ENCODE measurements at places on chromosomes 1 and 21.

DNA sequence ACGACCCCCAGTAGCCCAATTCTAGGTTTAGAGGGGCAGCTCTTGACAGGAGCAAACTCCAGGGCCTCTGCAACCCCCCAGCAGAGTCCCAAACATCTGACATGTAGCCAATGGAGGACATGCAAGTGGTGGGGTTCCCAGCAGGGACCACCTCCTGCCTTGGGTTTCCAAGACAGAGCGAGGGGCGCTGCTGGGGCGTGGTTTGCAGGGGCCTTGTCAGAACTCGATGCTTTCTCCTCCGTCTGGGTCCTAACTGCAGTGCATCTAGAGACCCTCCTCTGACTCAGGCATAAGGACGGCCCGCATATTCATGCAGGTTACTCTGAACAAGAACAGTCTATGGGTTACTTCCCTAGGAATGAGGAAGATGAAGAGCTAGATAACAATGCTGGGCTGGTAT is 17.2 kb downstream of the EPHX1 start:
- DNase-seq, result no peak

DNA sequence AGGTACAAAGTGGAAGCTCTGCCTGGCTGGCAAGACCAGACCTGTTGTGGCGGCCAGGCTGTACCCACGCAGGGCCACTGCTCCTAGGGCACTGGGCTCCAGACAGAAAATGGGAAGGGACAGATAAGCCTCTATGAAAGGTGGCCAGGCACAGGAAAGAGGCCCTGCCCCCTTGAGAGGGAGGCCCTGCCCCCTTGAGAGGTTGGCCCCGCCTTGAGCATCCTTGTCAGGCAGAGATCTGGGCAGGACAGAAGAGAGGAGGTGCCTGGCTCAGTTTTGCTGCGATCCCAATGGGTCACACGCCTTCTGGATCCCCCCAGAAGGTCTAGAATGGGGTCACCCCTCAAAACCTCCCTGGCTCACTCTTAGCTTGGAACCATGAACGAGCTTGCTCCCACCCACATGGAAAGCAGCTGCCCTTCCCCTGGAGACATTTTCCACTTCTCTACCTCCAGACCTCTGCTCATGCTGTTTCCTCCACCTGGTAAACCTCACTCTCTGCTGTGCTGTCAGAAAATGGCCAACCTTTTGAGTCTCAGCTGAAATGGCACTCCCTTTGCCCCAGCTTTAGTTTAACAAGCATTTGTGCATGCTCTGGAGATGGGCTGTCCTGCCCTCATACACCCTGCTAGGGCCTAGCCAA is 17.5 kb upstream of the ECE1 start:
- no peak for DNase-seq

DNA sequence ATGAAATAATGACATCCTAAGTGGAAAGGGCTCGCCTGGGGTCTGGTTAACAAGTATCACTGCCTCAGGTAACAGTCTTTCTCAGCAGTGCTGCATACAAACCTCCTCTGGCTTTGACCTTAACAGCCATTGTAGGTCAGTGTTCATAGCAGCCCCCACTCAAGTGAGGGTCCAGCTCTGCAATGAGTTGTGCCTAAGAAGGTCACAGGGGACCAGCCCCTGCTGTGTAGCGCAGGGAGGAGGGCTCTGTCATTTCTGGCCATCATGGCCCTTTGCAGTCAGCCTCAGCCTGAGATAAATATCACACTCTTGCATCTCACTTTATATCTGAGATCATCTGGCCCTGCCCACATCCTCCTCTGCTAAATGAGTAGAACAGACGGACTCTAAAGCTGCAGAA is 18.1 kb upstream of the MYSM1 start:
- no peak for DNase-seq

DNA sequence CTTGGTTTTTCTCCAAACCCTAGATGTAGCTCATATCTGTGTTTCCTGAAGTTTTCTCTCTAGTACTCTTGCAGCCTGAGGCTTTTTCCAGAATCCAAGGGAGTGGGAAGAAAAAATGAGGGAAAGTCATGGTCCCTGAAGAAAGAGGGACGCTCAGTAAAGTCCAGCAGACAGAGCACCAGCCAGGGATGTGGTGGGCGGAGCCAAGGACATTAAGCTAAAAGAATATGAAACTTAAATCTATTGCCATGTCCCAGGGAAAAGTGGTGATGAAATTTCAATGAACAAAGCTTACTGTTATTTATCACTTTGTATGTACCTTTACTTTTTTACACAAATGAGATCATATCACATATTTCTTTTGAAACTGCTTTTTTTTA is 430.2 kb downstream of the USP25 start:
- no peak for DNase-seq

- no peak for DNase-seq
Measured at GRCh38 chr1:232291681-232292080, 338.3 kb downstream of the SIPA1L2 start.

DNA sequence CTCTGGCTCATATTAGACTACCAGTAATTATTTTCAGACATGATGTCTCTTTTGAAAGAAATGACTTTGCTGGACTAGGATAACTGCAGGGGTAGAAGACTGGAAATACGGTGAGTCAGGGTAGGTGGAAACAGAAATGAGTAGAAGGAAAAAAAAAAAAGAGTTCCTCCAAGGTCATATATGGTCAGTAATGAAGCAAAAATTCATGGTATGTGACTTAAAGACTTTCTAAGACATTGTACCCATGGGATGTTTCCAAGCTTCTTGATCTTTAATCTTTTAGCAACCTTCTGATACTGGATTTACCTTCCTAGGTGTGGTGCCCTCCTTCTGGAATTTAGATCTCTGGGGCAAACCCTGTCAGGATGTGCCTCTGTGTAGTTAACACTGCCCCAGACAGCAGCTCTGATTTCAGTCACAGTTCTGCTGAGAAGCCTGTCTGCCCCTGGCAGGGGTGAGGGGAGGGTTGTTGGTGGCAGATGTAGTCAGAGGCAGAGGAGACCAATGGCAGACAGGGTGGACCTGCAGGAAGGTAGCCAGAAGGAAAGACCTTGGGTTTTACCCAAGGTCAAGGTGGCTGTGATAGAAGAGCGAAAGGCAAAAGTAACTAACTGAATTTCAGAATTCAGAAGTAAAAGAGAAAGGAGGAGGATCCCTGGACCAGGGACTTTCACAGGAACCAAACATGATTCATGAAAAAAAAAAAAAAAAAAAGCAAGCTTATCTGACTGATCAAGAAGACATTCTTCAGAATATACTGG is 44.1 kb upstream of the BCL10 start:
- DNase-seq, result no peak

DNA sequence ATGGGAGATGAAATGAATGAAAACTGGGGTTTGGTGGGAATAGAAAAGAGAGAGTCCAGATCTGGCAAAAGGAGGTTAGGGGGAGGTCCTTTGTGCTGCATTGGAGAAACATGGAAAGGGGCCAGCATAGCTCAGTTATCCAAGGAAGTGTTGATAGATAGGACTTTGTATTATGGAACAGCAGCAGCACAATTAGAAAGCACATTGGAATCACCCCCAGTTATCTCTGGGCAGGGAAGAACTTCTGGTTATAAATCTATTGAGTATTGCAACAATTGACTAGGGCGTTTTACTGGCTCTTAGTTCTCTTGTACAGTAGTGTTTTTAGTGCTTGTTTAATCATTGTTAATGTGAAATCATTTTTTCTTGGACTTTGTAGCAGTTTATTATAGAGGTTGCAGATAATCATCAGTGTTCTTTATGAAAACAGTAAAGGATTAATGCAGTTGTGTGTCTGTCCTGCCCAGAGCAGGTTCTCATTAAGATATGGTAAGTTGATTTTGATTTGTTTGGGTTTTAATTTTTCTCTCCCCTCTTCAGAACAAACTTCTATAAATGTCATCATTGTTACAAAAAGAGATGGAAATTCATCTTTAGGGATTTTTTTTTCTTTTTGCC is 76.6 kb downstream of the NR5A2 start:
- DNase-seq, result no peak

DNA sequence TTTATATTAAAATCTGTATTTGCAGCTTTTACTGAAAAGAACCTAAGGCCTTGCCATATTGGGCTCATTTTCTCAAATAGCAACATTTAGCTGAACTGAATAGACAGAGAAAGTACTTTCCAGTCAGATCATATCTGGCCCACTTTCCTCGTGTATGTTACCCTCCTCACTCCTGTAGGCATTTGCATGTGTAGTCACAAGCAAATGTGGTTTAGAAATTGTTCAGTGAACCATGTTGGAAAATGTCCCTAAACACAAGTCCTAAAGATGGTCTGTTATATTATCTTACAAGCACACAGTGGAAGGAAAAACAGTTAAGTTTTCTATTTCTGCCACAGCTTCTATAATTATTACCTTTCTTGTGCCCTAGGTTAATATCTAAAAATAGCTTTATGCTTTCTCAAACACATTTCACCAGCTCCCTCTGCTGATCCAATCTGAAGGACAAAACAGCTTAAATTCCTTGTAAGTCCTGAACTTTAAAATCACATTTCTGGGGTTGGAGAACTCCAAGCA is 606 bp upstream of the FMO4 start:
- DNase-seq, result no peak

GRCh38 chr1:198829944-198830343 is 191.1 kb downstream of the PTPRC start:
- DNase-seq, result no peak

GRCh38 chr1:203057911-203058675 is 27.7 kb downstream of the MYOG start:
- no peak for DNase-seq

- no peak for DNase-seq
Measured at GRCh38 chr1:194684636-194685035, 1498.2 kb upstream of the B3GALT2 start.

- DNase-seq, result no peak
Measured at GRCh38 chr1:234518876-234519275, 39.9 kb upstream of the TARBP1 start.

DNA sequence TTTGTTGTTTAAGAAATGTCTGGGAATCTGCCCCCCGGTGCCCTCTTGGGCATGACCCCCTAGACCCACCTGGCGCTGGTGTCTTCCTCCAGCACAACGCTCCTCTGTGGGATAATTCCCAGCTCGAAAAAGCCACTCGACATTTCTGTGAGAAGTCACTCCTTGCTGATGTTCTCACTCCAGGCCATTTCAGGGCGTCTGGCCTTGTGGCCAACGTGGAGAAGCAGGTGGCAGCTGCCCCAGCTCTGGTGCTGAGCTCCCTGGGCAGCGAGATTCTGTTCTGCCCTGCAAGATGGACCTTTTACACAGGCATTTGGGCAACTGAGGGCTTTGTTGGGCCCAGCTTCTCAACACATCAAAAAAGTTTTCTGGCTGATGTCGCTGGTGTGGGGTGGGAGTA is 147.7 kb upstream of the WNT4 start:
- DNase-seq, result no peak

DNA sequence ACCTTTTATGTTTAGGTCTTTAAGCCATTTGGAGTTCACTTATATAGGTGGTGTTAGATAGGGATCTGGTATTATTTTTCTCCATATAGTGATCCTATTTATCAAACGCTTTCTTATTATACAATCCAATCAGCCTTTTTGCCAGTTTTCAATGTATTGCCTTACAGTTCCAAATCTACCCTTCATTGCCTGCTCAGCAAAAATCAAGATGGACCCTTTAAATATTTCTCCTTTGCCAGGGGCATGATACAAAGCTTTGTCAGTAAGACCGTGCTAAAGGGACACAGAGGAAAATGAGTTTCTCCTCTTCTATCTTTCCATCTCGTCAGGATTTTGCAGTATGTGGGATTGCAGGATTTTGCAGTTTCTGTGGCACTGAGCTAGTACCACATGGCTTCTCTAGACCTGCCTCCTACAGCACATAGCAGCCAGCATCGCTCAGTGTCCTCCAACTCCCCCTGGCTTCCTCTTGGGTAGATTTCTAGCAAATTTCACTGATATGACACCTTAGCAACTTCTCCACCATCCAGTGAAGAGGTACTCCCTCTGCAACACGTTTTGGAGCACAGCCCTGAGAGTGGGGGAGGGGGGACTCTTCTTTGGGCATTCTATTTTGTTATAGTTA is 22.5 kb upstream of the CAP1 start:
- DNase-seq, result no peak

GRCh38 chr1:168531615-168532345 is 12.0 kb downstream of the XCL2 start:
- DNase-seq, result no peak

DNA sequence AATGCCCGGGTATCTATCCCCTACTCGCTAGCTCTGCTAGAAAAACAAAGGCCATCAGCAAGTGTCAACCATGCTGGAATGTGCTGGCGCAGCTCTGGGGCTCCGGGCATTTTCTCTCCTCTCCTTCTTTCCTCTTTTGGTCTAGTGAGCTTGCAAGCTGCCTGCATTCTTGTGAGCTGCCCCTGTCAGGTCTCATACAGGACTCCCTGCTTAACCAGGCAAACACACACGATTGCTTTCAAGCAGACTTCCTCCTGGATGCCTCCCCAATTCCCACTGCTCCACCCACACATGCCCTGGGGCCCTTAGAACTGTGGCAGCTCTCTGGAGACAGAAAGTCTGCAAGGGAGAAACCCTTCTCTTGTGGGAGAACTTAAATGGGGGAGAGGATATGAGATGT is 35.7 kb upstream of the SUCO start:
- DNase-seq, result no peak

DNA sequence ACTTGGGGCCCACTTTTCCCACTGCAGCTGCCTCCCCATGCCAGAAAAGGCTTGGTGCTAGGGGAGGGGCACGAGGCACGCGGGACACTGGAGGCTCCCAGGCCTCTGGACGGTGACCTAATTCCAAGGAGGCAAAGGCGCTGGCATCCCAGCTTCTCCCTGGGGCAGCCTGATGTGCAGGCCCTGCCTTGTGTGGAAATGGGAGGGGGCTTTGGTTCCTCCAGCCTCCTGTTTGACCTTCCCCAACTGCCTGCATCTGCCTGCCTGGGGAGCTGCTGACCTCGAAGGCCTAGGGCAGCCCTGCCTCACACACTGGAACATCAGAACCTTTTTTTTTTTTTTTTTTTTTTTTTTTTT is 39.9 kb downstream of the KIAA1614 start:
- DNase-seq, result no peak

DNA sequence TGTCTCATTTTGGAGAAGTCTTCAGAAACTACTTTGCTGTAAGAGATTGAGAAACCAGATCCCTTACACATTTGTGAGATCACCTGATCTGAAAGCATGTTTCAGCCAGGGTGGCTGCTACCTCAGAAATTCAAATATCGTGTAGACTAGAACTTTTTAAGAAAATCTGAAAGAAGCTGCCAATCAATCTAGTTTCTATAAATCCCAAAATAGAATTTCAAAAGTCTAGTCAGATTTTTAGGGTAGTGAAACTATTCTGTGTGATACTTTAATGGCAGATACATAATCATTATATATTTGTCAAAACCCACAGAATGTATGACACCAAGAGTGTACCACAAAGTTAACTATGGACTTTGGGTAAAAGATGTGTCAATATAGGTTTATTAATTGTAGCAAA is 79.9 kb upstream of the PLPPR5 start:
- DNase-seq, result no peak

DNA sequence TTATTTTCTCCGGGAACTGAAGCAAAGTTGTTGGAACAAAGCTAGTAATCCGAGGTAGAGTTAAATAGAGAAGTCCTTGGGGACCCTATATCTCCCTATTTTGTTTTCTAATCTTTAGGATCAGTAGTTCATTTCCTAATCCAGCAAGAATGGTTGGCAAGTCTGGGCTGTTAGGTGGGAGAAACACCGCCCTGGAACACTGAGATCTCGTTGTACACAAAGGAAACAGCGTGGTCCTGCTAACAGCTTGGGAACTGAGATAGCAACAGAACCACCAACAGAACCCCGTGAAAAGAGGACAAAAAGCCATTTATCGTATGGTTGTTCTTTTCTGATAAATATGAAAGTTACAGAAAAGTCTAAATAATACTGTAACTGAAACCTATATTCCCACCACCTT is 121.9 kb upstream of the CDC42BPA start:
- no peak for DNase-seq

GRCh38 chr1:33055210-33056008 is 18.7 kb upstream of the AK2 start:
- peak; percentile 15 for DNase-seq

- no peak for DNase-seq
Measured at GRCh38 chr1:97377432-97378034, 543.3 kb downstream of the DPYD start.

Data from stimulated activated naive CD8-positive, alpha-beta T cell treated with anti-CD3 and anti-CD28 coated beads, Interleukin-15, Interleukin-2, amounts not matched to agents 100 U/mL and 50 U/mL, for 24 hours (primary cell).